ENCODE measurements at places on chromosomes 4 and X.

DNA sequence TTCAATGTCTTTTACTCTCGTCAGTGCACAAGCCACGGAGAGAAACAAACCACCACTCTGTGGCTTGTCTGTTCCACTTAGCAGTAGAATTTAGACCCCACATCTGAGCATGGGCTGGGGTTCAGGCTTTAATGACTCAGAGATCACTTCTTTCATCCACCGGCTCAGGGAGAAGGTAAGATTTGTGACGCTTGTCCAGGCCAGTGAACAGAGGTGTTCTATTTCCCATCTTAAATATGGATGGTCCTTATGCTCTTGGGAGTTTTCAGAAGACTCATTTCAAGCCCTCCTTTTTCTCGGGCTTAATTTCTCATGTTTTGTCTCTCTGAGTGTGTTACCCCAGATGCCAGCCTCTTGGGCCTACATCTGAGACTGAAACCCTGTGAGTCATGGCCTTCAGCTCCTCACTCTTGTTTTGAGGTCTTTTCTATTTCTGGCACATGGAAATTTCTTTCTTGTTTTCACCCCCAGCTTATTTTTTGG lies 127.4 kb upstream of the SFRP2 start:
- DNase-seq = no peak

GRCh38 chr4:189048119-189048518 lies 892.6 kb upstream of the FRG1 start:
- DNase-seq = no peak

- no peak for DNase-seq
Measured at GRCh38 chr4:41458689-41459088, 79.3 kb upstream of the LIMCH1 start.

DNA sequence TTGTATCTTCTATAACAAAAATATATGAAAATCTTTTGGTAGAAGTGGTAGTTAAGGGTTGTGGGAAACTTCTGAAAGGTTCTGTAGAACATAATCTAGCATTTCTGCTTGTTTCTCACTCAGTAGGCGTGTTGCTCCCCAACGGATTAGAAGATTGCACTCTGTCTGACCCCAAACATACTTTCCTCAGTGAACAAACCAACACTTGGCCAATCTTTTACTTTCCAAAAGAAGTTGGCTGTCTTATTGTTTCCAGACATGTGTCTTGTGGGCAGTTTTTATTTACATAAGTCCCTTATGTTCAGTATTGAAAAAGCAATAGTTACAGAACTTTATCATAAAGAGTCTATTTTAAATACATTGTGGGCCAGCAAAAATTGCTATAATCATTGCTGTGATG lies 312.8 kb upstream of the EPHA5 start:
- no peak for DNase-seq

DNA sequence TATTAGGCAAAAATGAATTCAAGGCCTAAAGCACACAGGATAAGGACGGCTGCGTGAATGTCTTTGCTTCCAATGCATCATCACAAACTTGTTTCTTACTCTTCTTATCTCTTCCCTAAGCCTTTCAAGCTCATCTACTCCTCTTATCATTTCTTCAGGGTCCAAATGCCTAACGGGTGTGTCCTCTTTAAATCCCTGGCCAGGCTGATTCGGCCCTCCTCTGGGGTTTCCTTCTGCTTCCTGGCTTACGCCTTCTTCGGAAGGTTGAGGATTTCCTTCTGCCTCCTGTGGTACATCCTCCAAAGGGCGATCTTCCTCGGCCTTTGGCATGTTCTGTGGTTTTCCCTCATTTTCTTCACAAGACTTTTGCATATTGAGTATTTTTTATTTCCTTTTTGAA lies 1.3 kb downstream of the TCEAL8 start:
- DNase-seq = no peak

DNA sequence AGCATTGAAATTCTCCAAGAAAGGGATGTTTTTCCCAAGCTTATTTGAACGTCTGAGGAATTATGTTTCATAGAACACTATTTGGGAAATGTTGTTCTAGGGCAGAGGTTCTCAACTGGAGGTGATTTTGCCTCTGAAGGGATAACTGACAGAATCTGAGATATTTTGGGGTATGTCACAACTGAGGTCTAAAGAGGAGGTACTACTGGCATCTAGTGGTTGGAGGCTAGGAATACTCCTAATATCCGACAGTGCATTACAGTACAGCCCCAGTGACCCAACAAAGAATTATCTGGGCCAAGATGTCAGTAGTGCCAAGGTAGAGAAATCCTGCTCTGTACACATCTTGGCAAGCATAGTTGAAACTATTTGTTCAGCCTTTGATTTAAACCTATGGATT lies 6.4 kb downstream of the HSPA4L start:
- DNase-seq = no peak

DNA sequence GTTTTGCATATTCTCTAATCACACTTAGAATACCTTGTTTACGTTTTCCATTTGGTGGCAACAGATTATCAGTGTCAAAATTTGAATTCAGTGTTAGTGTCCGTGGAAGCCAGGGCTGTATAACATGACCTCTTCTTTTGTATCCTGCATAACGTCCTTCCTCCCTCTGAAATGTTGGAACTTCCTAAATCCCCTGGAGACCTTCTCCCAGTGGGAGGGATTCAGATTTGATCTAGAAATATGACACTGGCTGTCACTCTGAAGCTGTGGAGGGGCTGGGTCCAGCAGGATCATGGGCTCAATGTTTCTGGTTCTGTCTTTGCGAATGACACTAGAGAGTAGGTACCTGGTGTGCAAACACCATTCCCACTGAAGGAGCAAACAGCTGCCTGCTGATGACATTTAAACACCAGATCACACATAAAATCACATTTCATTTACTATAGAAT lies 850 bp upstream of the CXCL3 start:
- DNase-seq = no peak

GRCh38 chr4:156547439-156547838 lies 424.2 kb downstream of the PDGFC start:
- no peak for DNase-seq

- DNase-seq = no peak
Measured at GRCh38 chr4:85391071-85391470, 83.9 kb upstream of the ARHGAP24 start.

DNA sequence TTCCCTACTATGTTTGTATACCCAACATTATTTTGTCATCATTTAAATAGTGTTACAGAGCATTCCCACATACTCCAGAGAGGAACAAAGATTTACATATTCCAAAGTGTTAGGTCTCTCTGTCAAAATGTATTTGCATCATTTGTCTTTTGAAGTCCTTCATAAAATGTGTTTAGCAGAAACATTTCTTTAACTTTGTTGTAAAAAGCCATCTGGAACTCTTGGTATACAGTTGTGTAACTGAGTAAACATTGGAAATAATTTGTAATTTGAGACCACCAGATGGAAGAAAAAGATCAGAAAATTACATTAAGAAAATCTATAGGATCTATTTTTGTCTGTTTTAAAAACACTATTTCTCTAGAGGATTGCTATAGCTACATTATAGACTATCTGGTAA lies 56.6 kb upstream of the ALB start:
- no peak for DNase-seq

DNA sequence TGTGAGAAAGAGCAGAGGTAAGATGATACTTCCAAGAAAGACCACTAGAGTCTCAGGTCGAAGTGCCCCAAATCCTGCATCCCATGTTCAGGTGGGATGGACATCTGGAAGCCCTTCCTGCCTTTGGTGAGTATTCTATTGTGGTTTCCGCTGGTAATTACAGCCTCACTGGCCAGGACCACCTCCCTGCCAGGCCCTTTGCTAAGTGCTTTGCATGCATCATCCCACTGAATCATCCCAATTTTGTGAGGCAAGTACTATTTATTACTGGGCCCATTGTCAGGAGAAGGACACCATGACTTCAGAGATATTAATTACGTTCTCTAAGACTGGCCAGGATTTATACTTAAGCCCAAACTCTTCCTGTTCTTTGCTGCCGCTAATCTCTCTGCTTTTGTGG lies 10.7 kb upstream of the PASD1 start:
- DNase-seq = no peak

DNA sequence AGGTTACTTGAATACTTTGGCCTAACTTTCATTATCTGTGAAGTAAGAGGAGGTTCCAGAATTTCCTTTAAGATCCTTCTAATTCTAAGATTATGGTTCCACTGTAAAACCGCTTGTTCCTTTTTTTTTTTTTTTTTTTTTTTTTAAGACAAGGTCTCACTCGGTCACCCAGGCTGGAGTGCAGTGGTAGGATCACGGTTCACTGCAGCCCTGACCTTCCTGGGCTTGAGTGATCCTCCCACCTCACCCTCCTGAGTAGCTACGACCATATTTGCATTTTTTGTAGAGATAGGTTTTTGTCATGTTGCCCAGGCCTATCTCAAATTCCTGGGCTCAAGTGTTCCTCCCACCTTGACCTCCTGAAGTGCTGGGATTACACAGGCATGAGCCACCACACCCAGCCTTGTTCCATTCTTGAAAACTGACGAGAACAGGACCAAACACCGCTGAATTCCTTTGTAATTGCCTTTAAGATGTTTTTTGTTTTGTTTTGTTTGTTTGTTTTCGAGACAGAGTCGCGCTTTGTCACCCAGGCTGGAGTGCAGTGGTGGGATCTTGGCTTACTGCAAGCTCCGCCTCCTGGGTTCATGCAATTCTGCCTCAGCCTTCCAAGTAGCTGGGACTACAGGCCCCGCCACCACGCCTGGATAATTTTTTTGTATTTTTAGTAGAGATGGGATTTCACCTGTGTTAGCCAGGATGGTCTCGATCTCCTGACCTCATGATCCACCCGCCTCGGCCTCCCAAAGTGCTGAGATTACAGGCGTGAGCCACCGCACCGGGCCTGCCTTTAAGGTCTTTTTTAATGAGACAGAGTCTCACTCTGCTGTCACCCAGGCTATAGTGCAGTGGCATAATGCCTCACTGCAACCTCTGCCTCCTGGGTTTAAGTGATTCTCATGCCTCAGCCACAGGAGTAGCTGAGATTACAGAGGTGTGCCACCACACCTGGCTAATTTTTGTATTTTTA lies 6.8 kb downstream of the PDS5A start:
- DNase-seq = no peak

DNA sequence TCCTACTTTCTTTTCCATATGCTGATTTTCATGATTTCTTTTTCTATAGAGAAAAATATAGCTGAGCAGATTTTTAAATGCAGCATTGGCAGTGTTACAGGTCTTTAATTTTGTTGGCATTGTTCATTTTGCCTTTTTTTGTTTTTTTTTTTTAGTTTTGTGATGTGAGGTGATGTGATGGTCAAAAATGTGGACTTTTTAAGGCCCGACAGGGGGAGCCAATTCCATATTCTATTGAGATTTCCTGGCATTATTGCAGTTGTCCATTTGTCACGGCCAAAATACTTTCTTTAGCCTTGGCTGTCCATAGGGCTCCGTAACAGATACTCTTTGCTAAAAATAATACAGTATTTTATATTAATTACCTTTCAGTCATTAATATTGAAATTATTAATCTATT lies 47.8 kb downstream of the SLIT2 start:
- DNase-seq = no peak

GRCh38 chr4:87151730-87152129 lies 68.7 kb downstream of the KLHL8 start:
- DNase-seq = no peak

DNA sequence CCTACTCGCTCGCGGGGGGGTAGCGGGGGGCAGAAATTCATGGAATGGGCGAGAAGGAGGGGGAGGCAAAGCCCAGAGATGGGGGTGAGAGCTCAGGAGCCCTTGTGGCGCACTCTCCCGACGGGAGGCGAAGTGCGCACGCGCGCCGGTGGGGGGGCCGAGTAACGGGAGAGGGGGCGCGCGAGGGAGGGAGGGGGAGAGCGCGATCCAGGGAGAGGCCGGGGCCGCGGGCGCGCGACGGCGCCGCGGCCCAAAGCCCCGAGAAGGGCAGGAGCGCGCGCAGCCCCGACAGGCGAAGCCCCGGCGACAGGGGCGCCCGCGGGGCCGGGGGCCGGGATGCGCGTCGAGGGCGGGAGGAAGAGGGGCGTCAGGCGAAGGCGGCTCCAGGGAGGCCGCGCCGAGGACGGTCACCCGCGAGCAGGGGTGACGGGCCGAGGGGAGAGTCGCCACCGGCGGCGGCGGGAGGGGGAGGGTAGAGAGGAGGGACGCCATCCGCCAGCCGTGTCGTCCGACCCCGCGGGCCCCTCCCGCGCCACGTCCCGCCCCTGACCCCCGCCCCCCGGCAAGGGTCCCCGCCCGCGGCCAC lies 421 bp downstream of the MECP2 start:
- peak; percentile 38 for DNase-seq

- no peak for DNase-seq
Measured at GRCh38 chrX:115232933-115233496, 881 bp downstream of the LRCH2 start.

GRCh38 chr4:24980064-24980690 lies 50.6 kb downstream of the LGI2 start:
- DNase-seq = peak; percentile 19

DNA sequence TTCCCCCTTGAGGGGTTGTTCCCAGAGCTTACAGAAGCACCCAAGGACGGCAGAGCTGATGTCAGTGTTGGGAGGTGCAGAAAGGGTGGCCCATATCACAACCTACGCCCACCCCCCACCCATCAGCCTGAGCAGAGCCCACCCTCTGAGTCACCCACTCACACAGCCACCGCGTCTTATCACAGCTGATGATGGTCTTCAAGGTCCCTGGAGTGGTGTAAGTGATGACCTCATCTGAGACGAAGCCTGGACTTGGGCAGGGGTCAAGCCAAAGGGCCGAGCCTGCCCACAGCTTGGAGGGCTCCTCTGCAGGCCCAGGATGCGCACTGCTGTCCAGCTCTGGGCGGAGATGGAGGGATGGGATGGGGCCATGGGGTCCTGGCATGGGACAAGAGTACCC lies 3.0 kb upstream of the HTRA3 start:
- DNase-seq = no peak

DNA sequence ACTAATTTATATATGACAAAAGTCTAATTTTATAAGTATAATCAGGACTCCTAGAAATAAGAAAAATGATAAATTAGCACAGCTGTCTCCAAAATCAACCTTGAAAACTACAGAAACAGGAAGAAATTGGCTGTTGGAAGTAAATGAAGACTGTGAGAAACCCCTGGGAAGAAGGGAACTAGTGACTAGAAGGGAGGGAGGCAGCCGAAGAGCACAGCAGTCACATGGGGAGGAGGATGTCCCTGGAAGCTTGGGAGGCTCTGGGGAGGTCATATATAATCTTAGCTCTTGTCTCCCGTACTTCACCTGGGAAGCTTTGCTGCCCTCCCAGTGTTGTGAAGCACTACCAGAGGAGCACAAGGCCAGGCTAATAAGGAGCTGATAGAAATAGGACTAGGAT lies 8.9 kb upstream of the TMA16 start:
- no peak for DNase-seq

- DNase-seq = no peak
Measured at GRCh38 chrX:133544778-133545177, 129.5 kb upstream of the GPC4 start.

DNA sequence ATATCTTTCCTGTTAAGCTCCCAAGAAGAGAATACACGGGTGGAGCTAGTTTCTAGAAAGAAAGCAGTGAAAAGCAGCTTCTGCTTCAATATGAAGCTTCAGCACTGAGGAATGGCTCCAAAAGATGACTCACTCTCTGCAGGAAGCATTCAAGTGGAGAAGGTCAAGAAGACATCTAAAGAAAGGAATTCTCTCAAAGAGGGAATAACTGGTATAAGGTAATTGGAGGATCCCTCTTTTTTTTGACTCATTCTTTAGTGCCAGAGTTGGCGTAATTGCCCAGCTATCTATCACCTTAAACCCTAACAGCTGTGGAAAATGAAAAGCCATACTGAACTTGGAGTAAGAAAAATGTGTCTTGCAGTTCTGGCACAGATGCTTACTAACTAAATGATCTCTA lies 3.5 kb downstream of the EDA2R start:
- no peak for DNase-seq

Data from activated CD4-positive, CD25-positive, alpha-beta regulatory T cell treated with anti-CD3 and anti-CD28 coated beads, Interleukin-2, amount 50 U/mL, for 16 hours (primary cell).